ENCODE measurements at places on chromosomes 11 and 22.

DNA sequence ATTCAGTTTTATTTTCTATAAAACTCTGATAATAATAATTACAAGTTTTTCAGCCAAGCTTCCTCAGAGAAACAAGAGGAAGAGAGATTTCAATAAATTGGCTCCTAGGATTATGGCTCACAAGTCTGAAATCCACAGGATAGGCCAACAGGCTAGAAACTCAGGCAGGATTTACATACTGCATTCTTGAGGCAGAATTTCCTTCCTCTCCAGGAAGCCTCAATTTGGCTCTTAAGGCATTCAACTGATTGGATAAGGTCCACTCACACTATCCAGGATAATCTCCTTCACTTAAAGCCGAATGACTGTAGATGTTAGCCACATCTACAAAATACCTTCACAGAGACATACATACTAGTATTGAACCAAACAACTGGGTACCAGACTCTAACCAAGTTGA lies 120.3 kb upstream of the FAT3 start:
- DNase-seq = no peak

- DNase-seq = peak; percentile 15
Observed at GRCh38 chr11:115459563-115459962, 44.7 kb downstream of the CADM1 start.

DNA sequence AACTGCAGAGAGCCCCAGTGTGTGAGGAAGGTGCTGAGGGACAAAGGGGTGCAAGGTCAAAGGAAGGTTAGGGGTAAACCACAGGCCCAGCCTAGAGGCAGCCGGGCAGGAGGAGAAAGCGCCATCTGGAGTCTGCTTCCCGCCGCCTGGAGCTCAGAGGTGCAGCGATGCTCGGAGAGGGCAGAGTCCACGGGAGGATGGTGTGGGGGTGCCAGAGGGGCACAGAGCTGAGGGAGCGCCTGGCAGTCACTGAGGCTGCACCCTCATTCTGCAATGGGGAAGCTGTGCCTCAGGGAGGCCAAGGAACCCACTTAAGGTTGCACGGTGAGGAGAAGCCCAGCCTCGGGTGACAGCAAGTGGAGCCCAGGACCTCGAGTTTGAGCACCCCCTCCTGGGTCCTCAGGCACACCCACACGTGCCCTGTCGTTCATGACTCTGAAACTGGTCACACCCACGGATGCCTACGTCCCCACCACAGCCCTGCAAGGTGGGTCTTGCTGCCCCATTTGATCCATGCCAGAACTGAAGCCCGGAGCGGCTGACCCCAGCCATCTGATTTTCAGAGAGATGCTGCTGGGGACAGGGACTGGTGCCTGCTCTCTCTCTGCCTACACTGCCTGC lies 1.6 kb downstream of the IL2RB start:
- no peak for DNase-seq

GRCh38 chr22:39482768-39483167 lies 19.3 kb upstream of the MIEF1 start:
- DNase-seq = peak; percentile 27

GRCh38 chr11:98561877-98562395 lies 458.8 kb upstream of the CNTN5 start:
- DNase-seq = peak; percentile 1

GRCh38 chr11:82969811-82970210 lies 68.3 kb downstream of the DDIAS start:
- DNase-seq = no peak

DNA sequence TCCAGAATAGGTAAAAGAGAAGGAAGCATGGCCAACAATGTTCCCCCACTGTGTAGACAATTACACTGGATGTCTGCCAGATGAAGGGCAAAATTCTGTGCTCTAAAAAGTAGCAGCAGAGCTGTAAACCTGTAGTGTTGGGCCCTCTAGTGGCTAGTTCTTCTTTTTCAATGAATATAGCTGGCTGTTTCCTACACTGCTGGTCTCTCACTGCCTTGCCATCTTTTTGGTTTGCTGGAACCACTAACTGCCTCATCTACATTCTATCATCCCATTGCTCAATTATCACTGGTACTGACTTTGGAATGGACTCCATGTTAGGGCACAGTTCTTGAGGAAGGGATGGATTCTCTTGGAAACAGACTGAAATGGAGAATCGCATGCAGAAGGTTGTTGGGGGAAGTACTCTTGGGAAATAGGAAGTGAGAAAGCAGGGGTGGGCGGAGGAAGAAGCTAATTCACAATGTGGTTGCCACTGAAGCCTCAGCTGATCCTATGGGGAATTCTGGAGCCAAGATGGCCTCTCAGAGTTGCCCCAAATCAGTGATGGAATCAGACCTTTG lies 17.9 kb downstream of the KCNE3 start:
- DNase-seq = peak; percentile 80

DNA sequence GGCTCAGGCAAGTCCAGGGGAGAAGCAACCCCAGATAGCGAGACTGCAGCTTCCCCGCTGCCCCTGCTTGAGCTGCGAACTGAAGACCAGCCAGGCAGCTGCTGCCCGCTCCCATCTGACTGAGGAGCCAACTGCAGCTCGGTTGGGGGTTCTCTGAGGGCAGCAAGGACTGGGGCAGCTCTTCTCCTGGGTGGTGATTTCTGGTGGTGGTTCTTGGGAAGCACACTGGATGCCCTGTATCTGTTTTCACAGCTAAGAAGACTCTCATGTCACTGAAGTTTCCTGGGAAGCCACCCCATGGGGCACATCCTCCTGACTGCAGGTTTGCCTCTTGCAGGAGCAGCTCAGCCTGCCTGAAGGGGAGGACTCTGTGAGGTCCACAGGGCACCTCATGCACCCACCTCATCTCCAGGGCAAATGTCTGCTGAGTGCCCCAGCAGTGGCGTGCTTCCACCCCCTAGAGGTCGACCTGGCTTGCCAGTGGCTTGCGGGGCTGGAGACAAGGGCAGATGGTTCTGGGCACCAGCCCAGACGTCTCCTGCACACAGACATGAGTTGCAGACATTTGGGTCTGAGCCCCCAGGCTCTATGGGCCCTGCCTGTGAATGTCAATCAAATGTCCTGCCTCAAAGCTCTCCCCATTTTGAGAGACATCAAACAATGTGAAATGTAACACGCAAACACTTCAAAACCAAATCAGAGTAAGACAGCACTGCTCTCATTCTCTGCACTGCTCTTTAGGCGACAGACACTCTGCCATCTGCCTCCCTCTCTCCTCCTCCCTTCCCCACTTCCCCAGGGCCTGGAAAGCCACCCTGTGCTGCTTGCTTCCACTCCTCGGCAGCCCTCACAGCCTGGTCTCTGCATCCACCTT lies 800.9 kb downstream of the BRD1 start:
- DNase-seq = no peak

GRCh38 chr22:20885017-20885556 lies 26.3 kb downstream of the SNAP29 start:
- no peak for DNase-seq

DNA sequence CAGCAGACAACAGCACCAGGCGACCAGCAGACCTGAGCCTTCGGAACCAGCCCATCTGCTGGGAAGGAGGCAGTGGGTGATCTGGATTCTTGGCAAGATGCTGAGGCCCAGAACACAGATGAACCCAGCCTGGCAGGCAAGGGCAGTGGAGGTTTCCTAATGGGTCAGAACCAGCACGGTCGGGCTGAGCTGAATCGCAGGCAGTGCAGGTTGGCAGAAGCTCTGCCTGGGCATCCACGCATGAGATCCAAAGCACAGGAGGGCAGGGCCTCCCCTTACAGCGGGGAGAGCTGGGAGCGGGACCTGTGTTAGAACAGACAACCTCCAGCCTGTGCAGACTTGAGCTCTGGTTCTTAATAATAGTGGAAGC lies 47.5 kb downstream of the DSCAML1 start:
- no peak for DNase-seq

- DNase-seq = peak; percentile 49
Observed at GRCh38 chr11:28770806-28771205, 662.6 kb downstream of the METTL15 start.

GRCh38 chr11:64268893-64269539 lies 15.4 kb downstream of the BAD start:
- DNase-seq = peak; percentile 58

DNA sequence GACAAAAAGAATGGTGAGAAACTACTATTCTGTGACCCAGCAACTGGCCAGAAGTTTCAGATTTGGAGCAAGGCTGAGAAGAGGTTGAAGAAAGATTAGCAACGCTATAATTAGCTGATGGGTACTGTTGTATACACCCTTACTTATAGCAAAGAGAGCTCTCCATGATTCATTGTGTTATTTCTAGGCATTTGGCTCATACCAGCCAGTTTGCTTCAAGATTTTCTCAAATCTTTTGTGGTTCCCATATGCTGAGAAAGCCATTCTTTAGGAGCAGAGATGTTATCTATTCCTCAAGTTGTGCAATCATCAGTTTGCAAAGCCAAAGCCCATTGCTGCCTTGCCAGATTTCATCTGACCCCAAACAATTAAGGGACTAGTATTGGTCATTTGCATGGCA lies 179.4 kb downstream of the ETS1 start:
- peak; percentile 71 for DNase-seq

DNA sequence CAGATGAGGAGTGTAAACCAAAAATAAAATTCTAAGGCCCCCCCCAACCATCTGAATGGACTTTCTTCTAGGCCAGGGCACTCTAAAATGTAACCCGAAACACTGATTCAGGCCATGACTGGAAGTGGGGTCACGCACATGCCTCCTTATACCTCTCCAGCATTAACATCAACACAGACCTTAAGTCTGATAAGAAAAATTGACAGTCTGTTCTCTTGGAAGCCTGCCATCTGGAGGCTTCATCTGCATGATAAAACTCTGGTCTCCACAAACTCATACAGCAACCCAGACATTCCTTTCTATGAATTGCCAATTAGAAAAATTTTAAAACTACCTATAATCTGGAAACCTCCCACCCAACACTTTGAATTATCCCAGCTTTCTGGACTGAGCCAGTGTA lies 3.9 kb upstream of the SERGEF start:
- DNase-seq = peak; percentile 30

DNA sequence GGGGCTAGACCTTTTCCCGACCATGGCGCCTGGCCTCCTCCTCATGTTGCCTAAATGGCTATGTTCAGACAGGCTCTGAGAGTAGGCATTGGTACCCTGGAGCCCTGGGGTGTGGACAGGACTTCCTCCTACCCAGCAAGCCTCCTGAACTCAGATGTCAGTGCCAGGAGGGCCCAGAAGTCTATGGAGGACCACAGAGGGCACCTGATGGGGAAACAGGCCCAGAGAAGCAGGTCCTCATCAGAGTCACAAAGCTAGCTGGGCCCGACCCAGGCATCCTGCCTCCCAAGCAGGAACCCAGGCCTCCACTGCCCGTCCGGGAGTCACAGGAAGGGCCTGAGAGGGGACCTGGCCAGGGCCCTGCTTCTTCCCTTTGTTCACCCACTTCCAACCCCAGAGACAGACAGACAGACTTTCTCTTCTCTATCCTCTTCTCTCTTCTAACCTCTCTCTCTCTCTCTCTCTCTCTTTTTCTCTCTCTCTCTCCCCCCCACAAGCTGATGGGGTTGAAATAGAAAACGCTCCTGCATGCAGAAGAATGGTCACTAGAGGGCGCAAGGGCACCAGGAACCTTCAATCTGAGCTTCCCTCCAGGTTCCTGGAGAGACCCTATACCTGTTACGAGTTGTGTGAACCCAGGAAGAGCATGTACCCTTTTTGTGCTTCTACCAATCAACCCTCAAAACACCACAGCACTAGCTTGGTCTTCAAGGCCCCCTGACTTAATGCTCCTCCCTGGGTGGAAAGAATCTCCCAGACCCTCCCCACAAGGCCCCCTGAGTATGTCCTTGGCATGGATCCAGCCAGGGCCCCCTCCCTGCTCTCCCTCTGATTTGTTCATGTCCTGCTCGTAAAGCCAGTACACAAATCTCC lies 27.1 kb downstream of the ARAP1 start:
- peak; percentile 78 for DNase-seq

GRCh38 chr11:66684635-66685034 lies 6.9 kb upstream of the RBM4B start:
- no peak for DNase-seq

DNA sequence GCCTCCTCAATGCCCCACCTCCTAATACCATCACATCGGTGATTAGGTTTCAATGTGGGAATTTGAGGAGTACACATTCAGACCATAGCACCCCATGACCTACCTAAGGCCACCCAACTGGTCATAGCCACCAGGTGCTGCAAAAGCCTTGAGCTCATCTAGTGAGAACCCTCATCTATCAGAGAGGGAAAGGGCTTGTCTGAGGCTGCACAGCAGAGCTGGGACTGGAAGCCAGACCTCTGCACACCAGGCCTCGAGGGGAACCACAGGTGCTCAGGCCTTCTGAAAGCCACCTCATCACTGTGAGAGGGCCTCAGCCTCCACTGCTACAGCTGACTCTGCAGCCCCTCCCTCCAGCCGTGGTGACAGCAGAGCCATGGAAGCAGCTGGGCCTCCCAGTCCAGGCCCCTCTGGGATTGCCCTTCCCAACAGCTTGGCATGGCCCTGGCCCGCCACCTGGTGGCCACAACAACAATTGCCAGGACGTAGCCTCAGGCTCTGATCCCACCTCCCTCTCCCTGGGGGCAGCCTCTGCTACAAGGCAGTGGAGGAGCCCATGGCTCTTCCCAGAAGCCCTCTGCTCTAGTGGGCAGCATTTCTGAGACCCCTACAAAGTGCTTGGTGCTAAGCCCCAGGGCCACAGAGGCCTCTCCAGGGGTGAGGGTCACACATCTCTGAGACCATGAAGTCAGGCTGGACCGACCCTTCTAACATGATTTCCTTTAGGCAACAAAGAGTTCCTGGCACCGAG lies 41.0 kb upstream of the PRDM11 start:
- DNase-seq = peak; percentile 56

DNA sequence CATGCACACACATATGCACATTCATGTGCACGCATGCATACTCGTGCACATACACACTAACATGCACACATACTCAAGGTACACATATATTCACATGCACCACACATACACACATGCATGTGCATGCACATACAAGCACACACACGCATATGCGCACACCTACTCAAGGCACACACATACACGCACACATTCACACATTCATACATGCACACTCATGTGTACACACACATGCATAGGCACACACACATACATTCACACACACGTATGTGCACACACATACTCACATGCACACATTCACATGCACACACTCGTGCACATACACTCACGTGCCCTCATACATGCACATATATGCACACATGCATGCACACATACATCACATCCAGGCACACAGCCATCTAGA lies 489.0 kb downstream of the MN1 start:
- no peak for DNase-seq

GRCh38 chr11:76288166-76288980 lies 82.1 kb upstream of the WNT11 start:
- DNase-seq = no peak

DNA sequence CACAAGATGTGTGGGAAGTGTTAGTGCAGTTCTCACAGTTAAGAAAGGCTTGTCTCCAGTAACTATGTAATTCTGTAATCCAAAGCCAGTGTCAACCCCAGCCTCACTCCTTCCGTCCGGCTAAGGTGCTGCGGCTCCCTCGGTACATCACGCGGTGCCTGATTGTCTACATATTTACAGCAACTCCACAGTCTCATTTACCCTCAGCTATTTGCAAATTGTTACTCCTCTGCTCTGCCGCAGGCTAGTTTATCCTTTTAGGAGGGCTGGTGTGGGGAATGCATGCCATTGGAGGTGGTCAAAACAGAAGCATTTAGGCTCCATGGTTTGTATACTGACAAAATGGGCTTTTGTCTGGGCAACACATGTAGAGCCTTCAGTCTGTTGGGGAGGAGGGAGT lies 358.3 kb downstream of the METTL15 start:
- DNase-seq = no peak

- DNase-seq = no peak
Observed at GRCh38 chr11:41878095-41878494, 418.6 kb upstream of the LRRC4C start.

GRCh38 chr11:10454878-10455631 lies at the start of gene AMPD3:
TSS of gene AMPD3 (plus strand) at chr11:10455264. CDS start at chr11:10461520, 6,256 bp downstream.
- peak; percentile 99 for DNase-seq

Measured in iris pigment epithelial cell (primary cell).